ENCODE measurements at places on chromosomes 11 and 22.

GRCh38 chr11:77179048-77179447, 51.0 kb downstream of the MYO7A start:
- no peak for DNase-seq

DNA sequence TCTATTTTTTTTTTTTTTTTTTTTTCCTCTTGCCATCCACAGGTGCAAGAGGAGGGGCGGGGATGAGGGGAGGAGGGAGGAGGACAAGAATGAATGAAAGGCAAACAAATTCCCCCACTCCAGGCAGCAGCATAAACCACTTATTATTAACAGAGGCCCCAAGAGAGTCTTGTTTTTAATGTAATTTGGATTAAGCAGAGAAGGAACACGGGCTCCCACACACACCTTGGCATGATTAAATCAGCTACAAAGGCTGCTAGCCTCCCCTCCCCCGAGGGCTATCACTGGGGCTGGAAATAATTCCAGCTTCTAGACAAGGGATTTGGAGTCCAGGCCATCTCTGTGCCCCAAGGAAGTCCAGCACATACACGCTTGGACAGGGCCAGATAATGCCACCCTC, 93.4 kb upstream of the DRD2 start:
- no peak for DNase-seq

GRCh38 chr11:131579932-131580387, 209.5 kb downstream of the NTM start:
- peak; percentile 98 for DNase-seq

- no peak for DNase-seq
Observed at GRCh38 chr22:42834177-42834949, 22.7 kb downstream of the ARFGAP3 start.

GRCh38 chr11:28383456-28383855, 275.3 kb downstream of the METTL15 start:
- peak; percentile 69 for DNase-seq

- no peak for DNase-seq
Observed at GRCh38 chr11:86675017-86675416, 2.6 kb upstream of the ME3 start.

DNA sequence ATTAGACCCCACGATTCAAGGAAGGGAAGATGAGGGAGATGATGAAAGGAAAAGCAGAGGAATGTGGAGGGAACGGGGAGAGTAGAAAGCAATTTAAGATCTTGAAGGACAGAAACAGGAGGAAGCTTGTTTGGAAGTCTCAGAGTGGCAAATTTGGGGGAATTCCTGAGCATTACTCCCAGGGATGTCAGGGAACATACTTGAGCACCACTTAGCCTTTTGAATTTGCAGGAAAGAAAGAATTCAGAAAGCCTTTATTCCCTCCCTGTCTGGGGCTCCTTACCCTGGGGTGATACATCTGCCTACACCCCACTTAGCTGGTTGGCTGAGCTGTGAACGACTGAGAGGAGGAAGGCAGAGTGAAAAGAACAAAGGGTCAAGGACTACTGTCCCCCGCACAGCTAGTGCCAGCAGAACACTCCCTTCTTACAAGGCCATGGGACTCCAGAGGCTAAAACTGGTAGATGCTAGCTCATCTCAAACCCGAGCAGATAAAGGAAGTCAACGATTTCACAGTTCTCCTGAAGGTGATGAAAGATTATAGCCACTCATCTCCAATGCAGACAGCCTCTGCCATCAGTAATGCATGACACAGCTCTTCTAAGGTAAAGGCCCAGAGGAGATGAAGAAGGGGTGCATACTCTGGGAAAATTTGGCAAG, 84.0 kb upstream of the AKIP1 start:
- DNase-seq: no peak

DNA sequence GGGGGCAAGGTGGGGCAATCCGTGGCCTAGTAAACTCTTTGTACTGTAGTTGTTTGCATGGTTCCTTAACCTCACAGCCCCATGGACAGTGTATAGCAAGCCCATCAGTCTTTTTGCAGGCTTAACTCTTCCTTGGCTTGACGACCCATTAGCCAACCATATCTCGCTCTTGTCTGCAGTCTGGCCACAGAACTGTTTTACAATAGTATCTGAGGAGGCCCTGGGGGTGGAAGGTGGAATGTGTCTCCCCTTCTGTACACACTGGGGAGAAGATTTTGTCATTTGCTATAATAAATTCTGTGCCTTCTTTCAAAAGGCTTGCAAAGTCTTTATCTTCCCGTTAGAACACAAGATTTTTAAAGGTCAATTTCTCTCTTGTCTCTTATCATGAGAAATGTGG, 190.3 kb upstream of the NARS2 start:
- DNase-seq: peak; percentile 19

- no peak for DNase-seq
Observed at GRCh38 chr11:121665206-121665838, 212.6 kb upstream of the SORL1-AS1 start.

GRCh38 chr11:95599959-95600586, 189.5 kb downstream of the FAM76B start:
- DNase-seq: no peak

- no peak for DNase-seq
Observed at GRCh38 chr22:37080438-37080837, 28.9 kb downstream of the KCTD17 start.

DNA sequence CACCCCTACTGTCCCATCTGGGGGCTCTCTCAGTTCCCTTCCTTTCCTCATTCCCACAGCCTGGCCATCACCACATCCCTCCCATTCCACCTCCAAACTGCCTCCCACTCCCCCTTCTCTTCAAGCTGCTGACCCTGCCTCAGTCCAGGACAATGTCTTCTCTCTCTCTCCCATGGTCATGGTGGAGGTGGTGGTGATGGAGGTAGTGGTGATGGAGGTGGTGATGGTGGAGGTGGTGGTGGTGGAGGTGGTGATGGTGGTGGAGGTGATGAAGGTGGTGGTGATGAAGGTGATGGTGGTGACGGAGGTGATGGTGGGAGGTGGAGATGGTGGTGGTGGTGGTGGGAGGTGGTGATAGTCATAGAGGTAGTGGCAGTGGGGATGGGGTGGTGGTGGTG, 87.0 kb downstream of the MPPED1 start:
- DNase-seq: no peak

DNA sequence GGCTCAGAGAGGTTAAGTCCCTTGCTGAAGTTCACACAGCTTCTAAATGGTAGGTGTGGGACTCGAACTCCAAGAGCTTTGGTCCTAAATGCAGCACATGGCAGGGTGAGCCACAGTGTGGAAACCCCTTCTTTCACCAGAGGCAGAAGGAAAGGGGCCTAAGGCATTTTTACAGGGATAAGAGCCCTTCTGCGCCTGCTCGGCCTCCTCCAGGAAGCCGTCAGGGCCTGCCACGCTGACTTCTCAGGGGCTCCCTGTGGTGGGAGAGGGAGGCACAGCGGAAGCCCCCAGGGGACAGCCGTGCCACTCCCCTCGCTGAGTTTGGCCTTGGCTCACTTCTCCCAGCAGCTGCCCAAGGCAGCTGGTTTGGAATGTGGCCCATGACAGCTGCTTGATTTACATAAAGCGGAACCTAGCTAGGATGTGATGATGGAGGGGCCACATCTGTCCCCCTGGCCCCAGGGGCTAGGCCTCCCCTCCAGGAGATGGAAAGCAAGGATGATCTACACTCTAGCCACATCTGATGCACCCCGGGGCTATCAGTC, 35.4 kb downstream of the CD82 start:
- no peak for DNase-seq

DNA sequence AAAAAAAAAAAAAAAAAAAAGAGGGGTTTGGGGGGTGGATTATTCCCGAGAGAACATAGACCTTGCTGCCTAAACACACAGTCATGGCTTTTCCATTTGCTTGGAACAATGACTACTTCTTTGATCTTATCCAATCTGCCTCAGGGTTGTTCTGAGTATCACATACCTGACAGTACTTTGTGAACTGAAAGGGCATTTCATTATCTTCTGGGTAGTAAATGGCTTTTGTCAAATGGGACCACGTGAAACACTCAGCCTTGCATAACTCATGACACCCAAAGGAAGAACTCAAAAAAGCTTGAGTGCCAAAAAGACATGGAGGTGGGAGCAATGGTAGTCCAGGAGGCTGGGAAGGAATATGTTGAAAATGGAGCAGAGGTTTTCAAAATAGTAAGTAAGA, 123.2 kb upstream of the BID start:
- DNase-seq: no peak

DNA sequence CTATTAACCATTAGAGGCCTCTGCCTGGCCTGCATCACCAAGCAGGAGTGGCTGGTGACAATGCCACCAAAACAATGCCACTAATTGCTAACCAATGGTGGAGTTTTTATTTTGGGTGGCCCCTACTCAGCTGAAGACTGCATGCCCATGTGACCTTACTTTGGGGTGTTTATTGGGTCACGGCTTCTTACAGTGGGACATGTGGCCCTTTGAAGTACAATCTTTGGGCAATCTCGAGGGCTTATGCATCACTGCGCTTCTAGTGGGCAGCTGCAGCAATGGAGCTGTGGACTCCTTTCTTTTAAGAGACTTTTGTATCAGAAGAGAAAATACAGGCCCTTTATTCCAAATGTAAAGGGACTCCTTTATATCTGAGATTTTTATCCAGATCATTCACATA, 85.7 kb downstream of the IGLL5 start:
- no peak for DNase-seq

- DNase-seq: no peak
Observed at GRCh38 chr11:108468478-108468864, 1.1 kb upstream of the C11orf65 start.

DNA sequence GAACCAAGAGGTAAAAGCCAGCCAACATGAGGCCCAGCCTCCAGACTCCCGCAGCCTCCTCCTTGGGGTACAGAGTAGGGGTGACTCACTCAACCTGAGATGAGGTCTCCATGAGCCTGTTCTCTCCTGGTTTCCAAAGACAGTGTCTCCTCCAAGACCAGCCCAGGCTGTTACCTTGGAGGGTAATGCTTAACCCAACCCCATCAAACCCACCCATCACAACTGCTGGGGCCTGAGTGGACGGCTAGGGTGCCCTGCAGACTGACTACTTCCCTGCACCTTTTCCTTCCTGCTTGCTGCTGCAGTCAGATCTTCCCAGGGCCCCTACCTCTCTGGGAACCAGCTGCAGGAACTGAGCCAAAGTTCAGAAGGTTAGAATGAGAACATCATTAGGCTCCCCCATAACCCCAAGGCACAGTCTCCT, 5.1 kb upstream of the NOL12 start:
- peak; percentile 55 for DNase-seq

DNA sequence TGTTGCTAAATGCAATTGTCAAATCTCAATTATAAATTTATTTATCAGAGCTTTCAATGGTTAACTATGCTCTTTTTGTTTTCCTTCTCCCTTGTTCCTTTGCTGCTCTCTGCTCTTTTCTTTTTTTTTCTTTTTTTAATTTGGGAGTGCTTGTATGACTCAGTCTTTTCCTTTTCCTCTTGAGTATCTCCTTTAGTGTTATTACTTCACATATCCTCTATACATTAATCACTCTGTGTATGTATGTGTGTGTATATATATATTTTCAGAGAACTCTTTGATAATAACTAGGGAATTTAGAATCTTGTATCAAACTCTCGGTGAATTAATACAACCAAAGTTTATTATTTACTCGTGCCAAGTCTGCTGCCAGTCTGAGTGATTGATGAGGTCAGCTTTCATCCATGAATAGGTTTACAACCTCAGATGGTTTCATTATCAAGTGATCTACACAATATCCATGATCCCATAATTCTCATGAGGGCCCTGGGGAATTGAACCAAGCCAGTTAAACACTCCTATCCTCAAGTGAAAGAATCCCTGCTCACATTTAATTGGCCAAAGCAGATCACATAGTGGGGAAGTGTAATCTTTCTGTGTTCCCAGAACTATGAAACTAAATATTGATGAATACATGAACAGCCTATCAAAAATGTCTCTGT, 743.4 kb upstream of the CNTN5 start:
- DNase-seq: no peak

DNA sequence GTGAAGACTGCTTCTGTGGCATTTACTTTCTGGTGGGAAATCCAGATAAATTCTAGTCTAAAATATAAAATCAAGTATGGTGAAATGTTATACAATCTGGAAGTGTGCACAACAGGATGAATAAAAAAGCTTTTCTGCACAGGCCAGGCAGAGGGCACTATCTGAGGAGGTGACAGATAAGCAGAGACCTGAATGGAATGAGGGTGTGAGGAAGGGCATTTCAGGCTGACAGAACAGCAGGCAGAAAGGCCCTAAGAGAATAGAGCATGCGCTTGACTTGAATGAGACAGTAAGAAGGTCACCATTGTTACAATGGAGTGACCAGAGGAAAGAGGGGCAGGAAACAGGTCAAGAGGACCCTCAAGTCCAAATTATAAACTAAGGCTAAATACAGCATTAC, 33.6 kb upstream of the FNBP4 start:
- no peak for DNase-seq
